ENCODE measurements at places on chromosomes 7 and 10.

DNA sequence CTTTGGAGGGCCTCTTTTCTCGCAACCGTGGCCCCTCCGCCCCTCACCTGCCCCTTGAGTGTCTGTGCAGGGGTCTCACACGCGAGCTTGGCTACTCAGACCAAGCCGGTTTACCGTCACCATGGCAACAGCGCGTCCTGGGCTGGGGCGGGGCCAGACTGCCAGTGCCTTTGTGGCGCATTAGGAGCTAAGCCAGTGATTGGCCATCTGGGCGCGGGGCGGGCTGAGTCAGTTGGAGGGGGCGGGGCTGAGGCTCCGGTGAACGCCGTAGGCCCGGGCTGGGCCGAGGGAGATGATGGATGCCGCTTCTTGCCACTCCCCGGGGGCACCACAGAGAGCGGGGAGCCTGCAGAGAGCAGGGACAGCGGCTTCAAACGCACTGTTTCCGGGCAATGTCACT is 48.7 kb upstream of the FXYD4 start:
- DNase-seq, result no peak

GRCh38 chr7:142790555-142790954 is 19.8 kb downstream of the PRSS2 start:
- DNase-seq, result no peak

- no peak for DNase-seq
Measured at GRCh38 chr7:105210721-105211205, 178.0 kb downstream of the SRPK2 start.

DNA sequence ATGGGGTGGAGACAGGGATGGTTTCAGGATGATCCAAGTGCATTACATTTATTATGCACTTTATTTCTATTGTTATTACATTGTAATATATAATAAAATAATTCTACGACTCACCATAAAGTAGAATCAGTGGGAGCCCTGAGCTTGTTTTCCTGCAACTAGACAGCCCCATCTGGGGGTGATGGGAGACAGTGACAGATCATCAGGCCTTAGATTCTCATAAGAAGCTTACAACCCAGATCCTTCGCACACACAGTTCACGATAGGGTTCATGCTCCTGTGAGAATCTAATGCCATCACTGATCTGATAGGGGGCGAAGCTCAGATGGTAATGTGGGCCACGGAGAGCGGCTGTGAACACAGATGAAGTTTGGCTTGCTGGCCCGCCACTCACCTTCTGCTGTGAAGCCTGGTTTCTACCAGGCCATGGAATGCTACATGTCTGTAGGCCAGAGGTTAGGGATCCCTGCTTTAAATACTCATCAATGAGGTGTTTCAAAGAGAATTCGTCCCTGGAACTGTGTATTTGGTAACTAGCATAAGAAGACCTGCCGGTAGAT is 21.2 kb upstream of the PRKCQ start:
- no peak for DNase-seq

DNA sequence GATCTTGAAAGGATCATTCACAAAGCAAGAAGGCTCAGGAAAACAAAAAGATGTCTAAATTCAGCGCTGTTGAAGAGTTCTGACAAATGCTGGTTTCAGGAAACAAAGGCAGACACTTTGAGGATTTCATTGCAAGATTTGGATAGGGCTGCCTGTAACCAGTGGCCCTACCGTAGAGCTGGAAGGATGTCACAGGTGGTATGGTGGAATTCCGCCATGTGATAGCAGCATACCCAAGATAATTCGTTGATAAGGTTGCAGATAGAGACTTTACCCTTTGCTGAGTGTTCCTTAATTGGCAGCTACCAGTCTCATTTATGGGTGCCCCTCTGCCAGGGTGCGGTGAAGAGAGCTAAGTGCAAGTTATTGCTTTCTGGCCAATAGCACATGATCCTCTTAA is 100.1 kb downstream of the WDR11 start:
- DNase-seq, result no peak

GRCh38 chr10:11058965-11059364 is 41.3 kb downstream of the CELF2 start:
- no peak for DNase-seq

DNA sequence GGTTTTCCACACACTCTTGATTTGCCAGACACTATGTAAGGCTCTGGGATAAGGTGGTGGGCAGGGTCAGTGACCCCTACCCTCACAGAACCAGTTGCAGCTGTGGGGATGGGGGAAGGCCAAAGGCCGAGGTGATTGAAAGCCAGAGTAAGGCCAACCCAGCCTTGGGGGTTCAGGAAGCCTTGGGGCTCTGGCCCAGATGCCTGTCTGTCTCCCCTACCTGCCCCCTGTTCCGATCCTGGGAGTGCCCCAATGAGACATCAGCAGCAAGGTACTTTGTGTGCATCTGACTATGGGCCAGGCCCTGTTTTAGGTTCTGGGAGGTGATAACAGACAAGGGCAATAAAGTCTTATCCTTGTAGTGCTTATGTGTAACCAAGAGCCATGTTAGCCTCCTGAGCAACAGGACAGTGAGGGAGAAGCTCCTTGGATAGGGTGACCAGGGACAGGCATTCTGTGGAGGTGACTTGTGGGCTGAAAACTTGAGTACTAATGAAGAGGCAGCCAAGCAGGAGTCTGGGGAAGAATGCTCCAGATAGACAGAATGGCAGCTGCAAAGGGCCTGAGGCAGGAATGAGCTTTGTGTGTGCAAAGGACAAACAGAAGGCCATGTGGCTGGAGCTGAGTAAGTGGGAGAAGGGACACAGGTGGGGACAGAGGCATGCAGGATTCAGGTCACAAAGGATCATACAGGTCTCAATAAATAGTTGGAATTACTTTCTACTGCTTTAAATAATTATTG is 35.4 kb downstream of the TSPAN14 start:
- no peak for DNase-seq

- no peak for DNase-seq
Measured at GRCh38 chr7:17150018-17150417, 148.4 kb upstream of the AHR start.
